ENCODE measurements at places on chromosomes 6 and 20. TPM values are rescaled to one million over a fixed set of nuclear protein-coding genes. Genes with fewer than 3 reads are reported as not detected.

The DEFB124 gene
- total RNA-seq = not detected

DNA sequence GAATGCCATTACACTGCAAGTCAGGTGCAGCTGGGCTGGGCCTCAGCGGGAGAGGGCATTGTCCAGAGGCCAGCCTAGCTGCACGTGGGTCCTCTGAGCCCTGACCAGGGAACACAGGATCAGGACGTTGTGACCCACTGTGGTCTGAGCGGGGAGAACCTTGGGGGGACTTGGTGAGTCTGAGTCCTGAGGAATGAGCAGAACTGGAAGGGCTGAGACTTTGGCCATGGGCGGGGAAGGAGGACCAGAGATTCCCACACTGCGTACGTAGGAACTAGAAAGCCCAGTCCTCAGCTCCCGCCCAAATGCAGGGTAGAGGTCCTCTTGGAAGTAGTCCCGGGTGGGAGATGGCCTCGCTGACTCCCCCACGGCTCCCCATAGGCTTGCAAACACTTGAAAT, 42.5 kb downstream of the GABRR2 start:
- H3K4me3 ChIP-seq = no peak overlapping the region
- DNase-seq = no peak
- H3K4me1 ChIP-seq = no peaks in the 10 kb centered on the region
- no peaks in the 10 kb centered on the region for H3K36me3 ChIP-seq
- H3K27me3 ChIP-seq = no peaks in the 10 kb centered on the region
- no peak overlapping the region for H3K27ac ChIP-seq

DNA sequence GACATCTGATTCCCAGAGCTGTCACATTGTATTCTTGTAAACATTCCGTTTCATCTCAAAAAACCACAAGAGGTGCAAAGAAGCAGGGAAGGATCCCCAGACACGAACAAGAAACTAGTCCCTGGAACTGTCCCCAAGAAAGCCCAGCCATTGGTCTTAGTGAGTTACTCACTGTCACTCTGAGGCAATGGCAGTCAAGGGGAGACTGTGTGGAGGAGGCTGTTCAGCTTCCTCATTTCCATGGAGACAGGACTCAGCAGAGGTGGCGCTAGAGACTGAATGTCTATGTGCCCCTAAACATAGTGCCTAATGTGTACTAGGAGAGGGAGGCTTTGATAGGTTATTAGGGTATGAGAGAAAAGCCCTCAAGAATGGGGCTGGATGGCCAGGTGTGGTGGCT, 11.1 kb downstream of the ULBP1 start:
- H3K4me1 ChIP-seq = no peaks in the 10 kb centered on the region
- no peak overlapping the region for H3K4me3 ChIP-seq
- peaks cover 73% of the 10 kb centered on the region for H3K27me3 ChIP-seq
- H3K27ac ChIP-seq = no peak overlapping the region
- no peak for DNase-seq

DNA sequence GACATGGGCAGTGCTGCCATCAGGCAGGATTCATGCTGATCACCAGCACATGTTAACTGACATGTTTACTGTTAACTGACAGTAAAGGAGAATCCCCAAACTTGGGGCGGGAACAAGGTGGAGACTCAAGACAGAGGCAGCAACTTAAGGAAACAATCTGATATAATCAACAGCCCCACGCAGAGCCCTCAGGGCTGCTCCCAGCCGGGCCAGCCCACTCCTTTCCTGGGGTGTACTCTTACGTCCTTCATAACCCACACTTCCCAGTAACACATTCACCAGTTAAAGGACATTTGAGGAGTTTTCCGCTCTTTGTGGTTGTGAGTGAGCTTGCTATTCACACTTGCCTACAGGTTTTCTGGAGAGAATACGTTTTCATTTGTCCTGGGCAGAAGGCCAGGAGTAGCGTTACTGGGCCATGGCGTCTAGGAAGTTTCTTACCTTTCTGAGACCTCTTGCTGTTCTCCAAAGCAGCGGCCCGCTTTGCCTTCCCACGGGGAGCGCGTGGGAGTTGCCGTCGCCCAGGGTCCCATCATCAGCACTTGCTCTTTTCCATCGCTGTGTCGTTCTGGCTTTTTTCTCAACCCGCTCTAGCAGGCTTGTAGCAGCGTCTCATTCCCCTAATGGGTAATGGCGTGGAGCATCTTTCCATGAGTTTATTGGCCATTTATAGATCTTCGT, 56.4 kb downstream of the FOXF2 start:
- H3K27me3 ChIP-seq = peaks cover 2% of the 10 kb centered on the region
- H3K36me3 ChIP-seq = no peaks in the 10 kb centered on the region
- H3K4me3 ChIP-seq = no peak overlapping the region

The GLP1R gene
- total RNA-seq = 0.89 TPM

GRCh38 chr20:19301843-19302242, 89.4 kb downstream of the SLC24A3 start:
- no peak overlapping the region for H3K27ac ChIP-seq
- no peak for DNase-seq
- no peaks in the 10 kb centered on the region for H3K4me1 ChIP-seq
- peaks cover 22% of the 10 kb centered on the region for H3K27me3 ChIP-seq
- no peak overlapping the region for H3K4me3 ChIP-seq

DNA sequence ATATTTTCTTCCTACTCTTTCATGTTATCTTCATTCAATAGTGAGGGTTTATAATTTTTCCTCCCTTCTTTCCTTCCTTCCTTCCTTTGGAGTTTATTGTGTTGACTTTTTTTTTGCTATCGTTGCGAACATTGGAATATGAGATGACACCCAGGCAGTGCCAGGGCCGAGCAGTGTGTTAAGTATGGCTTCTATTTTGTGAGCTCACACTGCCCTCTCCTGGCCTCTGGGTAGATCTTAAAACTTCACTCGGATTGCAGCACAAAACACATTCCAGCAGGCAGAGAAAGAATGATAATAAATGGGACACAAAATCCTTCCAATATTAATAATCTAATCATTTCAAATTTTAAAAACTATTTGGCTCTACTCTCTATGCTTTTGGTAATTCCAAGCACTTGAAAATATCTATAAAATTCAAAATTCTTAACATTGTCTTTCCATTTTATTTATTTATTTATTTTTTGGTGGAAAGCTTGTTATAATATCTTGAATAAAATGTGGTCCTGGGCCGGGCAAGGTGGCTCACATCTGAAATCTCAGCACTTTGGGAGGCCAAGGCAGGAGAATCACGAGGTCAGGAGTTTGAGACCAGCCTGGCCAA, 147.4 kb upstream of the OLIG3 start:
- peak; percentile 59 for DNase-seq
- no peak overlapping the region for H3K27ac ChIP-seq
- no peaks in the 10 kb centered on the region for H3K4me1 ChIP-seq
- H3K36me3 ChIP-seq = no peaks in the 10 kb centered on the region

DNA sequence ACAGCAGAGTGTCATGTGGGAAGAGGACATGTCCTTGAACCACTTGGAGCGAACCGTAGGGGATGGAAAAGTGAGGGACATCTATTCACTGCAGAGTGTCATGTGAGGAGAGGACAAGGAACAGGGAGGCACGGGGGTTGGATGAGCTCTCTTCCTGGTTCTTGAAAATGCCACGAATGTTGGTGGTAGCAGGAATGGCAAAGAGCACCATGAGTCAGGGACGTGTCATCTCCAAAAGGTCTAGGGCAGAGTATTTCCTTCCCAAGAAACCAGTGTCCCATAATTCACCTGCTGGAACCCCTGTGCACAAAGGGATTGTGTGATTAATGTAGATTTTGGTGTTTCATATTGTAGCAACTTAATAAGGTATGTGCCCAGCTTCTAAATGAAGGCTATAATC, 136.8 kb downstream of the BFSP1 start:
- H3K27ac ChIP-seq = no peak overlapping the region
- H3K4me3 ChIP-seq = no peak overlapping the region
- H3K4me1 ChIP-seq = peaks cover 5% of the 10 kb centered on the region
- H3K36me3 ChIP-seq = no peaks in the 10 kb centered on the region
- H3K27me3 ChIP-seq = no peaks in the 10 kb centered on the region
- no peak for DNase-seq

The BMP5 gene
- 2.4 TPM for total RNA-seq
